ENCODE measurements at places on chromosomes 7 and 10.
A peak's percentile ranks its signal among the peaks of the same experiment; 100 is the strongest.

DNA sequence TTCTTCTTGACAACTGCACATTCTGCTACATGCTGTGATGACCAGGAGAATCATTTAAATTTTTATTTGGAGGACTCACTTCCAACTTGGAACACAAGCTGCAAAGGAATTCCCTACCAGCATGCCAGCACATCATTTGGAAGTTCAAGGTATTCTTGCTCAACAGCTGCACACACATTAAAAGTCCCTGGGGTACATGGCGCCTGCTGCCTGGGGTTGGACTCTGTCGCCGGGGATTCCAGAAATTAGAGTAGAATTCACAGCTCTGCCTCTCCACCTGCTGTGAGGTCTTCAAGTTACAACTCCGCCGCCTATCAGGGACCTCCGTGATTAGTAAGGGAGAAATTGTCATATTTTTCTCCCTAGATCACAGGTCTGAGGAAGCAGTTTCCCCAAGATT, 1.1 kb downstream of the ZNF32 start:
- peak; percentile 7 for DNase-seq

- peak; percentile 19 for DNase-seq
Measured at GRCh38 chr7:36154255-36155212, 1.5 kb downstream of the EEPD1 start.

DNA sequence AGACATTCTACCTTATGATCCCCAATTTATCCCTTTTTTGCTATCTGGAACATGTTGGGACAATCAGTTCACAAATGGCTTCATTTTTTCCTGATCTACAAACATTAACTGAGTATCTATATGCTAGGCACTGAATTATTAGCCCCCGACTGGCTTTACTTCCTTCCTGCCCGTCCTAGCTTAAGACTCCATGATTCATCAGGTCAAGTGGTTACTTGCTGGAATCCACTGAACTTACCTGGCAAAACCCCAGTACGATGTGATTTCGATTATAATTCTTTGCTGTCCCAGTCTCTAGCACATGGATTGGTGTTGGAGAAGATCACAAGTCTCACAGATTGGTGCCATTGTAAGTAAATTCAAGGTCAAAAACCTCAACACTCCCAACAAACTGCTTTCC, 77.1 kb downstream of the ORC5 start:
- no peak for DNase-seq

GRCh38 chr7:81068-81925, 111.1 kb upstream of the FAM20C start:
- no peak for DNase-seq

GRCh38 chr7:113890331-113891030, 28.3 kb downstream of the PPP1R3A start:
- DNase-seq, result peak; percentile 46

DNA sequence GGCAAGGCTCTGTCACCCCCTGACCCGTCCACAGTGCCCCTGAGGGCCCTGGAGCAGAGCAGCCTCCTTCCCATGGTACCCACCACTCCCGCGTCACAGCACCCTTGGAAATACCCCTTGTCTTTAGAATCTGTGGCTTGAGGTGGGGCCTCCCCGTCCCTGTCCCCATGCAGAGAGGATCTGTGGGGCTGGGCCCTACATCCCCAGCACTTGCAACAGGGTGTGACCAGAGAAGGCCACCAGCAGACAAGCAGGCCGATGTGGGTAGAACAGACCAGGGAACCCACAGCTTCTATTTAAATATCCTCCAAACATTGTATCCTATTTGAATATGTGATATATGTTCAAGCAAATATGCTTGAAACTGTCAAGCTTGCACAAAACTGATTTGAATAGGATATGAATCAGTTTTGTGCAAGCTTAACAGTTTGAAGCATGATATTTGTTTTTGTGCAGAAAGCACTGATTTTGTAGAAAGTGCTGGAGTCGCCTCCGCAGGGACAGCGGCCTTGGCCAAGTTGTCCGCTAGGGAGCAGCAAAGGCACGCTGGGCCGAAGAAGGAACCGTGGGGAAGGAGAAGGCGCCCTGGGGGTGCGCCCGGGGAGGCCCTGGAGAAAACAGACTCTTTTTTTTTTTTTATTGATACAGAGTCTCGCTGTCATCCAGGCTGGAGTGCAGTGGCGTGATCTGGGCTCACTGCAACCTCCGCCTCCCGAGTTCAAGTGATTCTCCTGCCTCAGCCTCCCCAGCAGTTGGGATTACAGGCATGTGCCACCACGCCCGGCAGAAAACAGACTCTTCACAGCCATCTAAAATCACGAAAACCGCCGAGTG, 2.2 kb downstream of the CFAP46 start:
- DNase-seq, result peak; percentile 76

- DNase-seq, result peak; percentile 82
Measured at GRCh38 chr10:61262486-61263261, 190.5 kb downstream of the TMEM26 start.

- no peak for DNase-seq
Measured at GRCh38 chr10:33422471-33423153, 88.1 kb upstream of the NRP1 start.

- peak; percentile 65 for DNase-seq
Measured at GRCh38 chr10:27744802-27745731, 552 bp downstream of the MKX start.

DNA sequence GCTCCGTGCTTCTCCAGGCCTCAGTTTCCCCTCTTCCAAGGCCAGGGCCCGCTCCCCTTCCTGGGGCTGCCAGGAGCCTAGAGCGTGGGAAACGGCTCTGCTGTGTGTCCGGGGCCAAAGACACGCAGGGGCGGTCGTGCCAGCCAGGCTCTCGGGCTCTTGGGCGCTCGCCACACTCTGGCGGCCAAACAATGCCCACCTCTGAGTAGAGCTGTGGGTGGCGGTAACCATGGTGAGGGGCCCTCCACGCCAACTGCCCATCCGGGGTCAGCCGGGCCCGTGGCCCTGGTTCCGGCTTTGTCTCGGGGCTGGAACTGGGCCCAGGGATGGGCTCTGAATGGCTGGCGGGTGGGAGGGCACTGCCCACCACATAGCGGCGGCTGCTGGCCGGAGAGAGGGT, 16.0 kb downstream of the GRIFIN start:
- no peak for DNase-seq

DNA sequence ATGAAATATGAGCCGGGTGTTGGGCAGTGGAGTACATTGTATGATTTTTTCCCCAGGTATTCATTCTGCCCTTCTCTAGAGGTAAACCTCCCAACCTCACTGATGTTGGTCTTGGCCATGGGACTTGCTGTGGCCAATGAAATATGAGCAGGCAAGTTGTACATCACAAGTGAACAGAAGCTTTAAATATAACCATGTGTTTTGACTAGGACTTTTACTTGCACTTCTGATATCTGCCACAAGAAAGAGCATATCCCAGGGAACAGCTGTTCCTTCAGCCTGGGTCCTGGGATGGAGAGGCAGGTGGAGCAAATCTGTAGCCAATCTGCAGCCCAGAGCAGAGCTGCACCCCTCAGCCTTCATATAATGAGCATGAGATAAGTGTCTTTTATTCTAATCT, 109.8 kb upstream of the PALS2 start:
- DNase-seq, result no peak

GRCh38 chr7:54145716-54146115, 396.5 kb upstream of the VSTM2A start:
- no peak for DNase-seq

DNA sequence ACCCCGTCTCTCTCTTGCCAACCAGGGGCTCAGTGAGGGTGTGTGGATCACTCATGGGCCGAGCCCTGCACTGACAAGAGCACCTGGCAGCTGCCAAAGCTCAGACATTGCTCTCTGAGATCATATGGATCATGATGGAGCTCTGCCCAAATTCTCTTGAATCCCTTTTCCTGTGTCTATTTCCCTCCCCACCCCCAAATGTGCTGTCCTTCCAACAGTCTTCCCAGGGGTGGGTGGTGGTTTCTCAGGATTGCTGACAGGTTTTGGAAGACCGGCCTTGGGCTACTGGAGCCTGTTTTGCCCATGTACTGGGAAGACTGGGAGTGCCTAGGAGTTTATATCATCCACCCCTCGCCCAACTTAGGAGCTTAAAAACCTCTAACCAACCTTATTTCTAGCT, 10.5 kb downstream of the ARHGAP22 start:
- no peak for DNase-seq

DNA sequence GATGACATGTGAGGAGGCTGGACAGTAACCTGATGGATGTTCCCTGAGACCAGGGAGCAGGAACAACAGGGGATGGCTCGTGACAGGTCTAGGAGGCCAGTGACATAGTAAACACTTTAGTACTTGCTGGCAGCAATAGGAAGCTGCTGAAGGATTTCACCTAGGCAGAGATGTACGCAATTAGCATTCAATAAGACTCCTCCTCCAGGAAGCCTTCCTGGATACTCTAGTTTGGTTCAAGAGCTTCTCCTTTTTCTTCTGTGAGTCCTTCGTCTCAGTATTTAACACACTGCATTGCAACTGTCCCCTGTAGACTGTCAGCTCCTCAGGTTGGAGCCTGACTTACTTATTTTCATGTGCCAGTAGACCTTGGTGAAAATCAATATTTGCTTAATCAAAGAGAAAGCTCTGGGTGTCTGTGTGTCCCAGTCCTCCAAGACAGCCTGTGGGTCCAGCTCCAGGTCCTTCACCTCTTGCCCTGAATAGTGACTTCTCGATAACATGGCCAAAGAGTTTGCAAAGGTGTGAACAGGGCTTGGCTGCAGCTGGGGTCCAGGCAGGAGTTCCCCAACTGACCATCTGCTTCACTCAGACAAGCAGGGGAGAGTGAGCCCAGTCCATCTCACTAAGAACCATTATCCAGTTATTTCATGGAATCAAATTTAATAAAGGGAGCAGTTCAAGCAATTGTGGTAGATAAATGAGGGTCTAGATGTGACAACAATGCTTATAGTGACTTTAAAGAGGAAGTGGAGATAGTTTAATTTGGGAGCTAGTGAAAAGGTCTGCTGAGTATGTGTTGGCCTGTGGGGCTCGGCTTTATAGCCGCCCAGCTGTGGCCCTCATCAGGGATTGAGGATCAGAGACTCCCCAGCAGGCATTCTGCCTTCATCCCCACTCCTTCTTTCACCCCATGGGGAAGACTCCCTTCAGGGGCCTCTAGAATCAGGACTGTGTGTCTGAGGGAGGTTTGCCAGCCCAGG, 9.4 kb downstream of the TMEM273 start:
- DNase-seq, result no peak

DNA sequence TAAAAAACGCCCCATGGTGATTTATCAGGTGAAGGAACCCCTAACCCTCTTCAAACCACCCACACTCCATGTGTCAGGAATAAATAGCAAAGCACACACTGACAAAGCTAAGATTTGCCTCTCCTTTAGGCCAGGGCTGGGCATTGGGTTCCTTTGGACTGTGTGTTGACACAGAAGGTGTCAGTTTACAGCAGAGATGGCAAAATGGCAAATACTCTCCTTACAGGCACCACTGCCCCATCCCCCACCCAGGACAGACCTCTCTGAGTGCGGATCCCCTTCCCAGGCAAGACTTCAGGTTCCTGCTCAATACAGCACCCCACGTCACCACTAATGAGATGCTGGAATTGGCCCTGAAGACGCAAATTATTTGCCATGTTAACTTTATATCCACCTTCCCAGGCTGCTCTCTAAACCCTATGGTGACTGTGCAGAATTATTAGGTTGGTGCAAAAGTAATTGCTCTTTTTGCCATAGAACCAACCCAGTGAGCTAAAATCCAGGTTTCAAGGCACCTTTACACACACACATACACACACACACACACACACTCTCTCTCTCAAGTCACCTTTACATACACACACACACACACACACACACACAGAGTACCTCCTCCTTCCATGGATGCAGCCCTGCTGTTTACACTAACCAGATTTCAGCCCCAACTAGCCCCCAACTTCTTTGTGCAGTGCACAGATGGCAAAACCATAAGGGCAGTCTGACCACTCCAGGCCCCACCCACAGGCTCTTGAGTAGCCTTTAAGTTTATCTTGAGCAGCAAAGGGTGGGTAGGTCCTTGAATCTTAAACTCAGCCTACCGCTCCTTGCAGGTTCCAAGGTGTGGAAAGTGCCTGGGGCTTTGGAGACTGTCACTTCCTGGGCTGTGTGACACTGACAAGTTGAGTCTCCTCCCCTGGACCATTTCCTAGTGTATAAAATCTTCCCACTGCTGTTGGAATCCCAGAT, 4.0 kb upstream of the ZCCHC24 start:
- no peak for DNase-seq
